ENCODE measurements at places on chromosomes 4 and X.

- no peak for DNase-seq
Observed at GRCh38 chr4:161813889-161814288, 349.9 kb downstream of the FSTL5 start.

- no peak for DNase-seq
Observed at GRCh38 chr4:181006499-181007260, 1236.5 kb upstream of the TENM3 start.

GRCh38 chr4:6509587-6509986 is 37.2 kb upstream of the PPP2R2C start:
- DNase-seq = no peak

GRCh38 chrX:131630534-131630933 is 86.7 kb downstream of the OR13H1 start:
- DNase-seq = no peak

- no peak for DNase-seq
Observed at GRCh38 chr4:2852481-2852921, 8.9 kb downstream of the ADD1 start.

DNA sequence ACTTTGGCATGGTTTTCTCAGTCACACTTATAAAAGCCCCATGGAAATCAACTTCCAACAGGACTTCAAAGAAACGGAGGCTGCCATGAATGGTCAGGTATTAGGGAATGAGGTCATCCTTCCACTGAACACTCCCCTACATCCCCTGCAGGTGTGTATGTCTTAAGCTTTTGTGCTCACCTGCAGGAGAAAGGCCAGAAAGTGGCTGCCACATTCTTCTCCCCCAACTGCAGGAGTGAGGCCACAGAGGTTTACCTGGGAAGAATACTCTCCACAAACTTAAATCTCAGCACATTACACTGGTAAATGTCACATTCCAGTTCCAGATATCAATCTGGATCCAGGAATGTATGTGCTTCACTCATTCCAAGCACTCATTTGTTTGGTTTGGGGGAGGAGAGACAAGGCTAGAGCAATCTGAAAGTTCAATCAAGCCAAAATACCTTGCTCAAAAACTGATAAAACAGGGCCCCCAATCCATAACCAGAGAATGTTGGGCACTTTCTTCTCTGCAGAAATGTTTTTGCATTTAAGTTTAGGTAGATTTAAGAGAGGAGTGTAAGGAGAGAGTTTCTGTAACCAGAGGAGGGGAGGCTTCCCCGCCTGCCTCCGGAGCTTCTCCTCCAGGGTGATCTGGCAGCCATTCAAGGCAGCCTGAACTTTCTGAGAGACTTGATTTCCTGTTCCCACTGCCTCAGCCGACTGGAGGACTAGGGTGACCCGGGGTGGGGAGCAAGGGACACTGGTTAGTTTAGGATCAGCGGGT is 15.4 kb downstream of the FAM9C start:
- no peak for DNase-seq

- no peak for DNase-seq
Observed at GRCh38 chrX:134173541-134174272, 63.3 kb upstream of the CCDC160 start.

GRCh38 chrX:57286507-57287251 is at the start of gene FAAH2:
Gene FAAH2 (plus strand): TSS chrX:57286706. CDS start chrX:57286826, 120 bp downstream.
- DNase-seq = peak; percentile 37

- no peak for DNase-seq
Observed at GRCh38 chr4:140090215-140090731, 63.7 kb downstream of the MAML3 start.

DNA sequence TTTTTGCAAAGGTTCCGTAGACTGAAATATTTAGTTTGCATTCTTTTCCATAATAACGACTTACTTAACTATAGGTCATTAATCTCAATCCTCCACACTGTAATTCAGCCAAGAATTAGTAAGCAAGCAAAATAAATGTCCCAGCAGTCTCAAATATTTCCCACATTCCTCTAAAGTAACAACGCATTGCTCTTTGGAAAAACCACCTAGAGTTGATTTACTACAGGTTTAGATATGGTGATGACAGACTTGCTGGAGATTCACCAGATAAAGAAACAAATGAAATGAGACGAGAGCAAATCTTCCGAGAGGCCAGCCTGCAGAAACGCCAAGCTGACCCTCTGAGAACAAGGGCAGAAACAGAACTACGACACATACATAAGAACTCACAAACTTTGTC is 28.9 kb downstream of the TENM3 start:
- no peak for DNase-seq

GRCh38 chr4:67785528-67785927 is 31.3 kb upstream of the GNRHR start:
- no peak for DNase-seq

DNA sequence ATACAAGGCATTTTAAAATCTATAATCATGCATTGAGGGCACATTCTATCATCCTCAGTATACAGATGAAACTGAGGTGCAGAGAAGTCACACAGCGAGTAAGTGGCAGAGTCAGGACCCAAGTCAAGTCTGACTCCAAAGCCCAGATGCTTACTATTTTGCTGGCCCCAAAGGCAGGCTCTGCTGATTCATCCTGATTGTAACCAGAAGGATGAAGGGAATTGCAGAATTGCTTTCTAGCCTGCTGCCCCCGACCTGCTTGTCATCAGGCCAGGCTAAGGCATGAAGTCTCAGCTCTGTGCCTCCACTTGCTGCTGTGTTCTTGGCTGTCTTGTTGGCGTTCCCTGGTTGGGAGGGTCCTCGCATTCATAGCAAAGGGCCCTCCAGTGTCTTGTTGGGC is 62.7 kb downstream of the SLC9A6 start:
- DNase-seq = no peak

DNA sequence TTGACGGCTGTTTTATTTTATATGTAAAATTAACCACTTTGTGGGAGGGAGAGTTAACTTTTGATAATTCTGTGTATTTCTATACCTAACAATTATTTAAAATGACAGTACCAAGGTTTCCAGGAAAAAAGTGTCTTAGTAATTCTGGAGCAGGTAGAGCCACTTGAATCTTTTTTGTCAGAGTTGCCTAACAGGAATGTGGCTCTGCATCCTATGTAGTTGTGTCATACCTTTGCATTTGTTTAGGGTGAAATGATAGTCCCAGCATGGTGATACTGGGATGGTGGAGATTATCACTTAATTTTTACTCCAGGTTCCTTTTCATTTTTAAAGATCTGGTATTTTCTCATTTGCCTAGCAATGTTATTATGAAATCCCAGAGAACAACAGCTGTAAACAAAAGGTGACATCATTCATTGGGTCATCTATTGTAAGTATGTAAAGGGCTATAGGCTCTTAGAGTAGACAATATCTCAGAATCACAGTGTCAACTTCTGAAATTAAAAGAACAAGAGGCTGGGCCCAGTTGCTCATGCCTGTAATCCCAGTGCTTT is 9.6 kb downstream of the SGMS2 start:
- no peak for DNase-seq

DNA sequence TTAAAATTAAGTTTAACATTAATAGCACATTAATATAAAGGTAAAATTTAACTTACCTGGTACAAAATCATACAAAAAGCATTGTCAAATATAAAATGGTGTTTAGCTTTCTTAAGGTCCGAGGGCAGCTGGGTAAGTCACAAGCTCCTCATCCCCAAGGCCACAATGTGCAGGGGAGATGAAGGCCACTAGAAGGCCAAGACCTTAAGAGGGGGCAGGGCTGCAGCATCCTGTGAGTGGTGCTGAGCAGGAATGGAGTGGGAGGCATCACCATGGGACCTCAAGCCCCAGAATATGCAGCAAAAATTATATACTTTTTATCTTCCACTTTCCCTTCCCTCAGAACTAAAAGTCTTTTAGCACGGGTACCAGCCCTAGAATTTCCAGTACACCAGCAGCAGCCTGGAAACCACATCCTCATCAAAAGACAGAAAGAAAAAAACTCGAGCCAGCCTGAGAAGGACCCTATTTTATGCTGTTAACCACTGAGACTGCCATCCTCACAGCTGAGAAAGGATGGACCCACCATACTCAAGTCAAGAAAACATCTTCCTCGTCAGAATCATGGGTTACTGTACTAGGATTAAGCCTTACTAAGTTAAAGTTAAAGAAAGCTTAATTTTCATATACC is 13.0 kb upstream of the RHOXF2 start:
- no peak for DNase-seq

DNA sequence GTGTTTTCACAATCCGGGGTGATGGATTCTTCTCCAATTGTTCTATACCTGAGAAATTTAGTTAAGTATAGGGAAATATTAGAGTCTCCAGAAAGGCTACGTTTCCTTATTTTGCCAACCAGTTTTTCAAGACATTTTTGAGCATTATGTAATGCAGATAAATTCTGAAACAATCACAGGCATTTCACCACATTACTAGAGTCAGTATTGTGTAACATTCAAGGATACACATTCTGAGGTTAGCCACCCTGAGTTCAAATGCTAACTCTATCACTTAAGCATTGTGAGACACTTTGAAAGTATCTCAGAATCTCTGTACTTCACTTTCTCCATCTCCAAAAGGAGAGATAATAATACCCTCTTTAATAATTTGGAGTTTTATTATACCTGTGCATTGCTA is 10.6 kb downstream of the SULT1B1 start:
- DNase-seq = no peak

GRCh38 chr4:183374950-183375555 is 52.8 kb upstream of the CLDN24 start:
- no peak for DNase-seq

DNA sequence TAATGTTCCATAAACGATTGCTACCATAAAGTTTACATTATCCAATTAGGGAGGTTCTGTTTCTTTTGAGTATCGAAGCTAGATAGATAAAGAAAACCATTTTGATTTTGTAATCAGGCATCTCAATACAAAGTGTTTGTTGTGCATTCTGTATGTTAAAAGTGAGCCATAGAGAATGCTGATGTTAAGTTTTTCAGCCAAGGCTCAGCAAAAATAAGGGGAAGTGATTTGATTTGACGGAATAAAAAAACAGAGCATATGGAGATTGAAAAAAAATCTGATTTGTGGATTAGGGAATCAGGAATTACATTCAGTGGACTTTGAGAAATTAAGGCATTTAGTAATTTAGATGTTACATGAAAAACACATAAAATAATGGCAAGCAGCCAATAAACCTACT is 314.8 kb downstream of the PPP3CA start:
- DNase-seq = no peak

GRCh38 chr4:137644201-137644600 is 111.9 kb upstream of the PCDH18 start:
- DNase-seq = no peak

DNA sequence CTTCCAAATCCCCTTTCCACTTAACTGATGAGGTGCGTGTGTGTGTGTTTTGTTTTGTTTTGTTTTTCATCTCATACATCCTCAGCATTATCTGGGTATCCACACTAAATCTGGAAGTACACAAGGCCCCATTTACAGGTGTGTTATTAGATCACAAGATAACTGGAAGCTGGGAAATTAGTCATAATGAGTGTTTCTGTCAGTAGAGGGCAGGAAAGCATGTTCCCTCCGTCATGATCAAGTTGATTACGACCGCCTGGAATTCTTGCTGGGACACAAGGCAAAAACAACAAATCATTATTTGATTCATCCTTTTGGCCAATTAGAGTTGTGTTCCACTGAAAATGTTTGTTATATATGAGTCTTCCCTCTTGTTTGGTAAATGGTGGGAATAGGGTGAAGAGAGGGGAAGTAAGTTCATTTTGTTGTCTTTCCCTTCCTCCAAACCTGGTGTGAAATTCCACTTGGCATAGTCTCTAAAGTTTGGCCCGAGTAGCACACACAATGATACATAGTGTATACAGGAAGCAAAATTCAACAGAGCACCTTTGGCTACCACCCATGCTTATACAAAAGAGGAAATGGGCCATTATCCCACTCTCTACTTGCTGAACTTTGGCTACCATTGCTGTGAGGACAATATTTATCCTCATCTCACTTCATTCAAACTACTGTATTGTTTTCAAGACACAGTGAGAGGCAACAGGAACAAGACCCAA is 33.3 kb upstream of the TLL1 start:
- no peak for DNase-seq

GRCh38 chr4:3657902-3658529 is 108.2 kb upstream of the ADRA2C start:
- DNase-seq = no peak

DNA sequence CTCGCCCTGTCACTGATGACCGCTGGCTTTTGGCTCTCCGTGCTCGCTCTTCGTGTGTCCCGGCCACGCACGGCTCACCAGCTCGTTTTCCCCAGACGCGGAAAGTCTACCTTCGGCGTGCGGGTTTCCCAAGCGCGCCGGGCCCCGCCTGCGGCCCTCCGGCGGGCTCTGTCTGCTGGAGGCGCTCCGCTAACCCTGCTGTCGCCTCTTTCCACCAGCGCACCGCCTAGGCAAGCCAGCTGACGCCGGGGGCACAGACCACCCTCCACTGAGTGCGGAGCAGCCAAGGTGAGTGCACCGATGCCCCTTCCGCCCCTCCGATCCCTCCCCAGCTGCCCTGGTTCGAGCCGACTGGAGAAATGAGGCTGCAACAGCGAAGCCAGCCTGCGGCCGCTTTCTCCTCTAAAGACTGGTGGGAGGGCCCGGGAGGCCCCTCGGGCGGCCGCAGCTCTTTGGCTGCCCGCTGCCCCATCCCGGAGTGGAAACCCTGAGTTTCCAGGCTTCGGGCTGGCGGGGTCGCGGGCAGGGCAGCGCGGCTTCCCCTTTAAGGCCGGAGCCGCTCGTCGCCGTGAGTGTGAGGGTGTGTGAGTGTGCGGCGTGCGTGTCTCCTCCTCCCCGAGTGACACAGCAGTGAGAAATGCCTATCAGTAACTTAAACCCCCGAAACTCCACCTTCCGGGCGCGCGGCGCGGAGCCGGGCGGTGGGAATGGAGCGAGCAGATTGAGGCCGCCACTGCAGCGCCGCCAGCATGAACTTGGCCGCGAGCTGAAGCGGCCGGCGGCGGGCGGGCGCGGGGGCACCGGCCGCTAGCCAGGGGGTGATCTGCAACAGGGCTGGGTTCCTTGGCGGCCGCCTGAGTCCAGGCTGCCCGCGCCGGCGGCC is at the start of gene MAMLD1:
Gene MAMLD1, plus strand, starts transcription at position 719 of the 883 bp plus-strand sequence. CDS start 82,200 bp downstream, outside the sequence.
- no peak for DNase-seq

- DNase-seq = no peak
Observed at GRCh38 chrX:134658760-134659023, 421 bp upstream of the PLAC1 start.

GRCh38 chr4:78706302-78706701 is 69.8 kb upstream of the BMP2K start:
- no peak for DNase-seq

DNA sequence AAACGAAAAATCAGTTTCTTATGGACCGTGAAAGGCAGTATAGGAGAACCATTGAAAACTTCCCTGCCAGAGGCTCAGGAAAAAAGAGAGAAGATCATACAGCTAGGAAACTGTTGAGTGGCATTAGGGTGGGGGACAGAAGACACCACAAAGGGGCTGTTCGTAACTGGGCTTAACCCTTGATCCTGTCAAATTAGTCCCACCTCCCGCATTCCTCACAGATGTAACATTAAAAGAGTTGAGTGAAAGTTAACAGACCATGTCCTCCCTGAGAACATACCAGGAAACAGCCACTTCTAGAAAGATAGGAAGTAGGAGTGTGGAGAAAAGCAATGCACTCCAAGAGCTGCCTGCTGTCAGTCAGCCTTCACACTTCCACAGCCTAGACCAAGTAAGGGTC is 8.7 kb downstream of the SHROOM4 start:
- no peak for DNase-seq

- DNase-seq = no peak
Observed at GRCh38 chr4:81604683-81605218, 133.0 kb upstream of the RASGEF1B start.

GRCh38 chrX:15739886-15740285 is 1.8 kb downstream of the CA5B start:
- DNase-seq = no peak

GRCh38 chr4:51890760-51891159 is 47.8 kb downstream of the DCUN1D4 start:
- DNase-seq = no peak

Data from KG1 (cell line).